Fibroblast of the conjunctiva (primary cell): ENCODE measurements at places on chromosomes 12 and 14.

DNA sequence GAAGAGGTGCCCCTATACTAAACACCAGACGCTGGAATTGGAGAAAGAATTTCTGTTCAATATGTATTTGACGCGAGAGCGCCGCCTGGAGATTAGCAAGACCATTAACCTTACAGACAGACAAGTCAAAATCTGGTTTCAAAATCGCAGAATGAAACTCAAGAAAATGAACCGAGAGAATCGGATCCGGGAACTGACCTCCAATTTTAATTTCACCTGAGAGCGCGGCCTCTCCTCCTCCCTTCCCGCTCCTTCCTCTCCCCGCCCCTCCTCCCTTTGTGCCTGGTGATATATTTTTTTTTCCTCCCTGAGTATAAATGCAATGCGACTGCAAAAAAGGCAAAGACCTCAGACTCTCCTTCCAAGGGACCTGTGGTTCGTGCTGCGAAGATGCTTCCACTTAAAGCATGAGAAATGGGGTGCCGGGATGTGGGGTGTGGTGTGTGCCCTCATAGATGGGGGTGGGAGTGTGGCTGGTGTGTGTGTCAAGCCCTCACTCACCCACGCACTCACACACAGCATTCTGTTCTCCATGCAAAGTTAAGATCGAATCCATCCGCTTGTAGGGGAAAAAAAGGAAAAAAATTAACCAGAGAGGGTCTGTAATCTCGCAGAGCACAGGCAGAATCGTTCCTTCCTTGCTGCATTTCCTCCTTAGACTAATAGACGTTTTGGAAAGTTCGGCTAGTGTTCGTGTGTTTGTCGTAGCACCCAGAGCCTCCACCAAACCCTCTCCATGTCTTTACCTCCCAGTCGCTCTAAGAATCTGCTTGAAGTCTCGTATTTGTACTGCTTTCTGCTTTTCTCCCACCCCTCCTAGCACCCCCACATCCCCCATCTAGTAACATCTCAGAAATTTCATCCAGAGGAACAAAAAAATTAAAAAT, 4.5 kb downstream of the HOXC10 start:
- DNase-seq, result peak; percentile 31

- DNase-seq, result no peak
Observed at GRCh38 chr12:1915082-1915968, 3.1 kb downstream of the CACNA2D4 start.

DNA sequence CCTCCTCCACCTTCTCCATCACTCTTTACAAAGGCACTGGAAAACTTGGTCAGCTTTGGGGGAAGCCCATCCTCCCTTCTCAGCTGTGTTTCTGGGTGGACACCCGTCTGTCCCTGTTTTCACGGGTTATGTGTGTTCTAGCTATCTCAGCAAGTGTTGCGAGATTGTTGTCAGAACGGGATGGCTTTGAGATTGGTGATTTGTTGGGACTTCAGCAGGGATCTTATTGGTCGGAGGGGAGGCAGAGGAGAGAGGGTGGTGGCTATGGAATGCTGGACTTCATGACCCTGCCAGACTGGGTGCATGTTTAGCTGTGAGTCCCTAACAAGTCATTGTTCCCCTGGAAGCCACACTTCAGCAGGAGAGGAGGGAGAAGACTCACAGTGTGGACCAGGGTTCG, 2.1 kb downstream of the USP5 start:
- no peak for DNase-seq

GRCh38 chr12:105109465-105110212, 2.1 kb downstream of the WASHC4 start:
- no peak for DNase-seq

GRCh38 chr14:95756127-95756526, 42.2 kb upstream of the TCL1A start:
- no peak for DNase-seq

DNA sequence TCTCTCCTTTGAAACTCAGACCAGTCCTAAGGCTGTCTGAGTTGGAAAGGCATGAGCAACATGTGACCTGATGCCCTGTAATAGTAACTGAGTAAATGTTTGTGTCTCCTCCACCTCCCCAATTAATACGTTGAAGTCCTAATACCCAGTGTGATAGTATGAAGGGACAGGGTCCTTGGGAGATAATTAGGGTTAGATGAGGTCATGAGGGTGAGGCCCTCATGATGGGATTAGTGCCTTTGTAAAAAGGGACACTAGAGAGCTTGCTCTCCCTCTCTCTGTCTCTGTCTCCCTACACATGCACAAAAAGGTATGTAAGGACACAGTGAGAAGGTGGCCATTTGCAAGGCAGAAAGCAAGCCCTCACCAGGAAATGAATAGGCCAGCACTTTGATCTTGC, 18.1 kb upstream of the KIF21A start:
- no peak for DNase-seq

DNA sequence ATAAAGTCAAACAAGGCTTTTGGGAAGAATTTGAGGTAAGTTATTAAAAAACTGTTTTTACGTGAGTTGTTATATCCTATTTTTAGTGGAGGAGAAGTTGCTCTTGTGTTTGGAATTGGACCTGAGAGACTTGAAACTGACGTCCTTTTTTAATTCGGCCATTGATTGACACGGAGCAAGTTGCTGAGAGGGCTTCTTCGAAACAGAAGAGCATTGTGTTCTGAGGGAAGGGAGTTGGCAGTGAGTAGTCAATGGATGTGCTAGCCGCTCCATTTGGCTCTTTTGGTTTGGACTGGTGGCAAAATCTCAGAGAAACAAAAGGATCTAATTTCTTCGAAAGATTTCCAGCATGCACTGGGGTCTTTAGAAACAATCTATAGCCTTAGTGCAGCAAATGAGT, 37.3 kb downstream of the PTPN11 start:
- DNase-seq, result no peak

DNA sequence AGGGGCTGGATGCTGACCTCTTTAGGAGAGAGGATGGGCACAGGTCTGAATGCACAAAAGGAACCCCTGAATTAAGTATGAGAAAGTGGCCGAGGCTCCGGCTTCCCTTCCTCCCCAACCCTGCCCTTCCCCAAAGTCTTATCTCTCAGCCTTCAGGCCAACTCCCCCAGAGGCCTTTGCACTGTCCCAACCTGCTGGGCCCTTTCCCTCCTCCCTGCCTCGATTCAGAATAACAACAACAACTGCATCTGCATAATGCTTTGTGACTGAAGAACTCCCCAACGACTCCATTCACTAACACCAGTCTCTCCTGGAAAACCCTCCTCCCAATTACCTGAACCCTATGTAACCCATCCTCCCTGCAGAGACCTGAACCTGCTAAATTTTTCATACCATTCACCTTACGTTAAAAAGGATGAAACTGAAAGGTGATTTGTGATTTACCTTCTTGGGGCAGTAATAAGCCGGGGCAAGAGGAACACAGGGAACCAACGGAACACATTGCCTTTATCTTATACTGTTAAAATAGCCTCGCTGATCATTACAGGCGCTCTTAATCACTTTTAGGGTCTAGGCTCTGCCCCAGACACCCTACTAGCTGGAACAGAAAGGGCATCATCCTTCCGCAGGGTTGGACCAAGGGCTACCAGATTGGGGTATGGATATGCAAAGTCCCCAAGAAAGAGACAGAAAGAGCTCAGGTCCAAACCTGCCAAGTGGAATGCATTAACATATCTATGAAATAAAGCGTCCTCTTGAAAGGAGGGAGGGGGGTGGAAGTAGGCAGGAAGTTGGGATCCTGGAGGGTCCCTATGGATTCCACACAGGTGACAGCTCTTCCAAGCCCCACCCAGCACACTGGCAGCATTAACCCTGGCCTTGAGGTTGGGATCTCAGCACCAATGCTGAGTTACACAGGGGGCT, 24.2 kb upstream of the FOXN3 start:
- no peak for DNase-seq

DNA sequence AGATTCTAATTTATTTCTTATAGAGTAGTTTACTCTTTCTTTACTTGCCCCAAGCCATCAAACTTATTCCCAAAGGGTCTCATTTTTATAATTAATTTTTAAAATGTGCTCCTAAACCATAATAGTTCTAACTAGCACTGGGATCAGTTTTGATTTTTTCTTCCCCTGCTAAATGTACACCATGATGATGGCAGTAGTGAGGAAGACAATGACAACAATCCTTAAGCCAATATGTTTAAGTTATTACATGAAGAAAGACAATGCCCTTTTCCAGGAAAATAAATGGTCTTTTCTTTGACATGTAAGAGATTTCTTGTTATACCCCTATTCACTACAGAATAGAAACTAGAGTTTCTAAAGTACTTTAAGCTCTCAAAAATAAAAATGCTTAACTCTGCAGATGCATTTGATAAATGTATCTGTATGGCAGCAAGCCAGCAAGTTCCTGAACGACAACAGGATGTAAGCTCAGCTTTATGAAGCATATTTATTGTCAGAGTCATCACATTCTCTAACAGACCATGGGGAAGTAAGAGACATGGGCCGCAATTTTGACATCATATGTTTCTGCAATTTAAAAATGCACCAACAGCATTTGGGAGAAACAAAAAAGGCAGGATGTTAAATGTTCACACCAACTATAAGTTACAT, 36.0 kb upstream of the SNX6 start:
- DNase-seq, result peak; percentile 65

GRCh38 chr12:124434951-124435805, 132.2 kb downstream of the NCOR2 start:
- no peak for DNase-seq

GRCh38 chr12:3190101-3190500, 112.9 kb downstream of the TSPAN9 start:
- no peak for DNase-seq

GRCh38 chr12:55685671-55686070, 22.0 kb downstream of the ITGA7 start:
- no peak for DNase-seq

DNA sequence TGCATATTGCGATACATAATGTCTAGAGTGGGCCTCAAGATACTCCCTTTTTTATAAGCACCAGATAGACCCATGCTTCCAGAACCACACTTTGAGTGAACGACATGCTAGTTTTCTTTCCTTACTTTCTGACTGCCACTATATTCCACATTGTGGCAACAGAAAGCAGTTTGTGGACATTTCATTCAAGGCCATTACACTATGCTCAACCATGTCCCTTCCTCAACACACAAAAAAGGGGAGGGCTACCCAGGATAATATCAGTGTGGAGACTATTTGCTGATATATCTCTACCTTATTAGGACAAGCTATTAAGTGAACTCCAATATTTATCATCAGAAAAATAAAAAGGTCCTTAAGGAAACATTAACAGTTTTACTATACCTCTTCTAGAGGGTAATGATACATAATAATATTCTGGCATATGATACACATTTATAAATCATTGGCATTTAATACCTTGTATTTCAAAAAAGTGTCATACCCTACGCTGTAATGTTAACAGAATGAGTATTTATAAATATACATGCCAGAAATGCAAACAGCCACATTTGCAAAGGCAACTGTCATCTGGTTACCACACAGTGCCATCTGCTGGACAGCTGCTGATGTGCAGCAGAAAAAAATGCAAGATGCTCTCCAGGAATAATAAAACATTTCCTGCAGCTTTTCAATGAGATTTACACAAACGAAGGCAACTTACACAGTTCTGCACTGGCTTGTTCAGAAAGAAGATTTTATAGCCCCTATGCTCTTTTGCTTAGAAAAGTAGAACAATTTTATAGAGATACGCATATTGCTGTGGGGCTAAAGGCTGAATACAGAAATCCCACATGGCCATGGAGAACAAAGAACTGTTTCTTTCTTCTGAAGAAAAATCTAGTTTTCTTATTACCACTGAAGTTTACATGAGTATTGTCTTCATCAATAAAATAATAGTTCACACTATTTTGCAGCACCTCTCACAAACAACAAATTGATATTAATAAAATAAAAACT, 182.2 kb upstream of the GRIP1 start:
- DNase-seq, result peak; percentile 23

DNA sequence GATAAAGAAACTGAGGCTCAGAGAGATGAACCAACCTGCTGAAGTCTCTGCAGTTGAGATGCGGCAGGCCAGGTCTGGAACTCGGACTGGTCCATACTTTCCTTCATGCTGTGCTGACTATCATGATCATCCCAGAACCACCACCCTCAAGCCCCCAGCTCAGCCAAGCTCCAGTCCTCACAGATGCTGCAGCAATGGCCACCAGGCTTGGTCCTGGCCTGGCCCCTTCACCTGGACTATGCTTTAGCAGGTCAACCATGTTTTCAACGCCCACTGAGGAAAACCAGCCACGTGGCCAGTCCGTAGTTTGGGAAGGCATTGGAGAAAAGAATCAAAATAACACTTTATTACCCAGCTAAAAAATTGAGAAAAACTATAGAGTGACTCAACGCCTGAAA, 1.4 kb downstream of the GPR68 start:
- DNase-seq, result no peak

DNA sequence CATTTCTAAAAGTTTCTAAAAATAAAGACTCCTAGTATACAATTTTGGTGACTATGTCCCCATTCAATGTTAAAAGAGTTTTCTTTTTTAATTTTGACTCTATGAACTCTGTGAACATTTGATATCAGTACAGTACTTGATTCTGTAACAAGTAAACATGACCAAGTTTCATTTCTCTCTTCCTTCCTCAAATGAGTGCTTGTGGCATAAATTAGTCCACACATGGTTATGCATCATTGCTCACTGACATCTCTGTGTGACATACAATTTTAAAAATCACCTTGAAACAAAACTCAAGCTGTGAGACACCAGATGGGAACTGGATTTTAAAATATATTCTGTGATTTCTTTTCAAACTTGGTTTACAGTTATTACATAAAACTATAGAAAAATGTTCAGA, 253.9 kb upstream of the MDGA2 start:
- DNase-seq, result no peak

DNA sequence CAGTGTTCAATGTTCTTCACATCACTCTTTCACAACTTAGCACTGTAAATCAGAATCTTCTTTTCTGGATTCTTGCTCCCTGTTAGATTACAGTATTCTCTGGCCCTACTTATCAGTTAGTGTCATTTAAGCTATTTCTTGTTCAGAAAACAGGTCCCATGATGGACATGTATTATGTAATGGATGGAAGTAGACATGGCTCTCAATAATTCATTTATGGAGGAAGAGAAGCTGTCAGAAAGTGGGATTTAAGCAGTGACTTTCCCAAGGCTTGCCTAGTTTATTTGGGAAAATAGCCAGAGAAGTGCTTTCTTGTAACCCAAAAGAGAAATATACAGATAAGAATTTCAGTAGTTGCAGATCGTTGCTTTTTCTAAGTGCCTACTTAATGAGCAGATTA, 1.6 kb downstream of the ERC1 start:
- DNase-seq, result no peak

- DNase-seq, result no peak
Observed at GRCh38 chr12:5556033-5556614, 124.2 kb downstream of the NTF3 start.

GRCh38 chr12:104534857-104535248, 78.1 kb downstream of the CHST11 start:
- no peak for DNase-seq

DNA sequence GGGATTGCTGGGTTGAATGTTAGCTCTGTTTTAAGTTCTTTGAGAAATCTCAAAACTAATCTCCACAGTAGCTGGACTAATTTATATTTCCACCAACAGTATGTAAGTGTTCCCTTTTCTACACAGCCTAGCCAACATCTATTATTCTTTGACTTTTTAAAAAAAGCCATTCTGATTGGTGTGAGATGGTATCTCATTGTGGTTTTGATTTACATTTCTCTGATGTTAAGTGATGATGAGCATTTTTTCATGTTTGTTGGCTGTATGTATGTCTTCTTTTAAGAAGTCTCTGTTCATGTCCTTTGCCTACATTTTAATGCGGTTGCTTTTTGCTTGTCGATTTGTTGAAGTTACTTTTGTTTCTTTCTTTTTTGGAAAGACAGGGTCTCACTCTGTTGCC, 301.1 kb upstream of the OR4E1 start:
- no peak for DNase-seq

GRCh38 chr14:29804481-29805266, 123.0 kb downstream of the PRKD1 start:
- no peak for DNase-seq
